ENCODE measurements at places on chromosomes 1 and 21.
A peak's percentile ranks its signal among the peaks of the same experiment; 100 is the strongest.

GRCh38 chr1:55298167-55298894 lies 83.2 kb upstream of the USP24 start:
- H3K36me3 ChIP-seq, result no peaks in the 10 kb centered on the region
- no peak overlapping the region for H3K4me3 ChIP-seq
- no peak for DNase-seq
- no peaks in the 10 kb centered on the region for H3K27me3 ChIP-seq

DNA sequence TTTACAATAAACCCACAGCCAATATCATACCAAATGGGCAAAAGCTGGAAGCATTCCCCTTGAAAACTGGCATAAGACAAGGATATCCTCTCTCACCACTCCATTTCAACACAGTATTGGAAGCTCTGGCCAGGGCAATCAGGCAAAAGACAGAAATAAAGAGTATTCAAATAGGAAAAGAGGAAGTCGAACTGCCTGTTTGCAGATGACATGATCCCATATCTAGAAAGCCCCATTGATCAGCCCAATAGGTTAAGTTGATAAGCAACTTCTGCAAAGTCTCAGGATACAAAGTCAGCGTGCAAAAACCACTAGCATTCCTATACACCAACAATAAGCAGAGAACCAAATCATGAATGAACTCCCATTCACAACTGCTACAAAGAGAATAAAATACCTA lies 235.5 kb downstream of the DPYD start:
- no peak for DNase-seq
- no peak overlapping the region for H3K27ac ChIP-seq
- no peaks in the 10 kb centered on the region for H3K4me1 ChIP-seq
- no peaks in the 10 kb centered on the region for H3K27me3 ChIP-seq
- H3K4me3 ChIP-seq, result no peak overlapping the region
- H3K36me3 ChIP-seq, result peaks cover 12% of the 10 kb centered on the region

- peaks cover 4% of the 10 kb centered on the region for H3K4me1 ChIP-seq
- no peaks in the 10 kb centered on the region for H3K27me3 ChIP-seq
- no peak for DNase-seq
- no peak overlapping the region for H3K4me3 ChIP-seq
Observed at GRCh38 chr1:29077155-29077554, 46.5 kb downstream of the TMEM200B start.

GRCh38 chr1:234782791-234783190 lies 172.8 kb upstream of the IRF2BP2 start:
- H3K4me3 ChIP-seq, result no peak overlapping the region
- H3K4me1 ChIP-seq, result no peaks in the 10 kb centered on the region
- no peak overlapping the region for H3K27ac ChIP-seq
- H3K36me3 ChIP-seq, result no peaks in the 10 kb centered on the region

DNA sequence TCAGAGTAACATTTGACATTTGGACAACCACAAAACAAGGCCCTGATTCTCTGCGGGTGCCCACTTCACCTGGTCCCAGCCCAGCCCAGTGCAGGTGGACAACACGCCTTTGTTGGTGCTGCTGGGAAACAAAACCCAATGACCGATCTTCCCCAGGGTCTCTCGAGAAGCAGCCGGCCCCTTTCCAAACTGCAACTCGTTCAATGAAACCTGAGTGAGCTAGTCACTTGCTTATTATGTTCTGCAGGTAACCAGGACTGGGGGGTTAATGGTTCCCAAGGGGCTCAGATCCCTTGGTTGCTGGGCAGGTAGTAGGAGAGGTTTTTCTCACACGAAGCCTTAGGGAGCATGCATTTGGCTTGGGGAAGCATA lies 42.9 kb downstream of the ABCG1 start:
- H3K4me3 ChIP-seq, result no peak overlapping the region
- no peak for DNase-seq
- H3K36me3 ChIP-seq, result no peaks in the 10 kb centered on the region
- no peaks in the 10 kb centered on the region for H3K27me3 ChIP-seq
- H3K27ac ChIP-seq, result peak overlapping the region; percentile 19

DNA sequence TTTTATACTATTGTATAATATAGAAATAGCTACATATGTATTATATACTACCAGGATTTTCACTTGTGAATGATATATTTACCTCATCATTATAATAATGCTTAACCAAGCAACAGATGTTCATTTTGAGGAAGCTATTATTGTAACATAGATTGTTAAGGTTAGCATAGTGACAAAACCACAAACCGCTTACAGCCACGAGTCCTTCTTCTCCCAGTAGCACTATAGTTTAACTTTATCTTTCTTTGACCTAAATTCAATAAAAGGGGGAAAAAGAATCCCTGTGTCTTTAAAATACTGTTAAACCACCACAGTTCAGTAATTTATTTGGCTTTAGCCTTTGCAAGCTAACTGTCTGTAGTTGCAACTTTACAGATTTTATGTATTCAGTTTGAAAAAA lies 1039.4 kb upstream of the B3GALT2 start:
- H3K4me1 ChIP-seq, result no peaks in the 10 kb centered on the region
- no peaks in the 10 kb centered on the region for H3K36me3 ChIP-seq
- H3K4me3 ChIP-seq, result no peak overlapping the region
- H3K27me3 ChIP-seq, result no peaks in the 10 kb centered on the region
- no peak for DNase-seq

GRCh38 chr1:62306065-62306464 lies 13.2 kb downstream of the KANK4 start:
- no peaks in the 10 kb centered on the region for H3K4me1 ChIP-seq
- H3K27me3 ChIP-seq, result no peaks in the 10 kb centered on the region
- H3K4me3 ChIP-seq, result no peak overlapping the region
- no peak overlapping the region for H3K27ac ChIP-seq
- no peak for DNase-seq

DNA sequence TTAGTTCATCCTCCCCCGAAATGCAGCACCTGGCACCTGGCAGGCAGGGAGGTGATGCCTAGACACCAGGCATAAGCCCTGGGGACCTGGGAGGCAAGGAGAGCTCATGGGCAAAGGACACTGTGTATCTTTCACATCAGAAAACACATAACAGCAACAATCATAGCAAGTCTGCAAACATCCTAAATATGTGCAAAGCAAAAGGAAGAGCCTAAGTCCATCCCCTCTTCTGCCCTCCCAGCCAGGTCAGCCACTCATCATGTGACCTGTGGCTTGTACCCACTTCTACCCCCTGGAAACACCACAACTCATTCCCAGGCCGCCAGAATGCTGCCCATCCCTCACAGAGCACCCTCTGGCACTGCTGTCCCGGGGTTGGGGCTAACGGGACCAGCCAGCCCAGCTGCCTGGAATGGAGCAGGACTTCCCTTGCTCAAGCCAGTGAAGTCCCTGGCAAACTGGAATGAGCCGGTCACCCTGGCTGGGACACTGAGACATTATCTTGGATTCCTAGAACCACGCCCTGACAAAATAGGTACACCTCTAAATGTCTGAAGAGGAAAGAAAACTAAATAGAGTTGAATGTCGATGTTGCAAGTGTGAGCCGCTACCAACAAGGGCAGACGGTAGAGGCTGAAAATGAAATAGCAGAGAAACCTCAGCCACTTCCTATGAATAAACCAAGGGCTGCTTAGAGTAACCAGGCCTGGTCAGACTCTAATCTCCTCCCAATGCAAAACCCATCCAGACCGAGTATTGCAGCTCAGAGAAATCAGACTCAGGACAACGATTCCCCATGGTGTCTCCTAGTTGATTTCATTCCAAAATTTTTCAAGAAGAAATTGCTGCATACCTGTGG lies 29.4 kb downstream of the TMPRSS2 start:
- H3K27me3 ChIP-seq, result no peaks in the 10 kb centered on the region
- peaks cover 12% of the 10 kb centered on the region for H3K4me1 ChIP-seq
- no peak for DNase-seq
- no peak overlapping the region for H3K27ac ChIP-seq

GRCh38 chr1:201126832-201127754 lies at the start of gene ASCL5:
Gene ASCL5, minus strand, starts transcription at chr1:201127184. Its CDS starts 11,812 bp downstream, at chr1:201115372.
- no peaks in the 10 kb centered on the region for H3K4me1 ChIP-seq
- no peak within 1 kb of the TSS for H3K27ac ChIP-seq
- DNase-seq, result no peak
- no peaks in the 10 kb centered on the region for H3K27me3 ChIP-seq
- no peaks in the 10 kb centered on the region for H3K36me3 ChIP-seq
- H3K4me3 ChIP-seq, result no peak within 1 kb of the TSS

DNA sequence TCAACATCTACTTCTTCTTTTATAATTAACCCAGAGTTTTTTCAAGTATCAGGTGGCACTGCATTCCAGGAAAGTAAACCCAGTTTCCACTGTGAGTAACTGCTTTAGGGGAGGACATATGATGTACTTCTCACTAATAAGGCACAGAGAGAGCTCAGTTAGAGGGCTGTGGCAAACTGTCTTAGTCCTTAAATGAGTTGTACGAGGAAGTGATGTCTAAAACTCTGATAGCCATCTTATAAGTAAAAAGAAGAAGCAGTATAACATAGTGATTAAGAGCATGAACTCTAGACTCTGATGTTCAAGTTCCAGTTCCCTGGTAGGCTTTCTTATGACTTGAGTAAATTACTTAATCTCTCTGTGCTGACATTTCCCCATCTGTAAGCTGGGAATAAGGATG lies 58.7 kb upstream of the PTGS2 start:
- H3K27me3 ChIP-seq, result no peaks in the 10 kb centered on the region
- DNase-seq, result no peak
- no peak overlapping the region for H3K27ac ChIP-seq
- no peak overlapping the region for H3K4me3 ChIP-seq
- no peaks in the 10 kb centered on the region for H3K36me3 ChIP-seq
- H3K4me1 ChIP-seq, result no peaks in the 10 kb centered on the region

DNA sequence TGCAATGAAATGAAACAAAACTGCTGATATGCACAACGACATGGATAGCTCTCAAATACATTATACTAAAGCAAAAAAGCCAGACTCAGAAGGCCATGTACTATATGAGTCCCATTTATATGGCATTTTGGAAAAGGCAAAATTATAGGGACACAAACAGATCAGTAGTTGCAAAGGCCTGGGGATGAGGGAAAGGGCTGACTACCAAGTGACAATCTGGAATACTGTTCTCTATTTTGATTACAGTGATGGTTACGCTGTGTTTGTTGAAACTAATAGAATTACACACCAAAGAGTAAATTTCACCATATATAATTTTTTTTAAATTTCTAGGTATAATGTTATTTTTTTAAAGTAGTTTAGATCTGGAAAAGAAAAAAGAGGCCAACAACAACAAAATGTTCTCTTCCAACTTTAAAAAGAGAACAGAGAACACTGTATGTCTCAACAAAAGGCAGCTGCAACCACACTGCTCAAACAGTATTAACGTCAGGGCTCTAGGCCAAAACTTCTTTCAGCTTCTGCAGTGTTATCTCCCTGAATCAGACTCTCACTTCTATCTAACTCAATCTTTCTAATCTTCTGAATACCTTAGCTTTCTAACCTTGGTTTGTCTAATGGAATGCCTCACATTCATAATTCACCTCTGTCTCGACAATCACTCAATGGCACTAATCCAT lies 75.8 kb downstream of the FOXJ3 start:
- no peaks in the 10 kb centered on the region for H3K36me3 ChIP-seq
- peaks cover 10% of the 10 kb centered on the region for H3K4me1 ChIP-seq
- no peak for DNase-seq
- no peak overlapping the region for H3K4me3 ChIP-seq
- H3K27ac ChIP-seq, result no peak overlapping the region

- H3K27ac ChIP-seq, result no peak overlapping the region
- H3K36me3 ChIP-seq, result no peaks in the 10 kb centered on the region
- DNase-seq, result no peak
- H3K27me3 ChIP-seq, result no peaks in the 10 kb centered on the region
- no peak overlapping the region for H3K4me3 ChIP-seq
- no peaks in the 10 kb centered on the region for H3K4me1 ChIP-seq
Observed at GRCh38 chr1:239944666-239945065, 147.0 kb upstream of the FMN2 start.

DNA sequence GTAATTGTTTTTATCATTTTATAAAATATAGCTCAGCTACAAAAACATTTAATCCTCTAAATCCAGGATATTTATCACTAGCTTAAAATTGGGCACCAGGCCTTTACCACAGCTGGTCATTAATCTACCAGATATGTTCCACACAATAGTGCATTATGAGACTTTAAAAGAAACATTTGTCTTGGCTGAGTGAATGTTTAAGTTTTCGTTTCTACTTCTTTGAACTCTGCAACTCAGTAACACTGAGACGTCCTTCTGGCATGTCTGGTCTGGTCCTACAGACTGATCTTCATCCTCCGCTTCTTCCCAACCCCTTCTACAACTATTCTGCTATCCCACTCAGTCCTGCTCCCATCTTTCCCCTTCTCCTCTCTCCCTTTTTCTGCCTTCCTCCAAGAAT lies 296.2 kb downstream of the NEGR1 start:
- no peak overlapping the region for H3K4me3 ChIP-seq
- no peak for DNase-seq
- no peaks in the 10 kb centered on the region for H3K4me1 ChIP-seq
- no peak overlapping the region for H3K27ac ChIP-seq

DNA sequence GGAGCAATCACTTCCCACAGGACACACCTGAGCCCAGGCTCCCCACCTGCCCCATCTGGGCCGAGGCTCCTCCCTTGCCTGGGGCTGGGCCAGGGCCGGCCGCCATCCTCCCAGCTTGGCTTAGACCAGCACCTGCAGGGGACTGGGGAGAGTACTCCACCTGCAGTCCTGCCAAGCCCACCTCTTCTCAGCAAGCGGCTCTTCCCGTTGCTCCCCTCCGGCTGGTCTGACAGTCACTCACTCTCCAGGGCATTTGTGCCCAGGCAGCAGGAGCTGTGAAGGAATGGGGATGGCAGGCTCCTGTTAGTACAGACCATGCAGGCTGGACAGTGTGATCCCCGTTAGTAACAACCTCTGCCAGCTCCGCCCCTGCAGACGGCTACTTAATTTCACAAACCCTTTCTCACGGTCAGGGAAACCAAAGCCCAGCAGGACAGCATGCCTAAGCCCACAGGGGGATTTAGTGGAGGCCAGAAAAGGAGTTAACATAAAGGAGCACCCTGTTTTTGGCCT lies at the start of gene FYB2:
Gene FYB2 (minus strand): TSS at position 18 of the 513 bp plus-strand sequence. CDS start 114 bp downstream, outside the sequence.
- DNase-seq, result peak; percentile 49
- peaks cover 54% of the 10 kb centered on the region for H3K4me1 ChIP-seq
- no peaks in the 10 kb centered on the region for H3K36me3 ChIP-seq
- peak within 1 kb of the TSS; percentile 71 for H3K4me3 ChIP-seq
- H3K27me3 ChIP-seq, result no peaks in the 10 kb centered on the region

DNA sequence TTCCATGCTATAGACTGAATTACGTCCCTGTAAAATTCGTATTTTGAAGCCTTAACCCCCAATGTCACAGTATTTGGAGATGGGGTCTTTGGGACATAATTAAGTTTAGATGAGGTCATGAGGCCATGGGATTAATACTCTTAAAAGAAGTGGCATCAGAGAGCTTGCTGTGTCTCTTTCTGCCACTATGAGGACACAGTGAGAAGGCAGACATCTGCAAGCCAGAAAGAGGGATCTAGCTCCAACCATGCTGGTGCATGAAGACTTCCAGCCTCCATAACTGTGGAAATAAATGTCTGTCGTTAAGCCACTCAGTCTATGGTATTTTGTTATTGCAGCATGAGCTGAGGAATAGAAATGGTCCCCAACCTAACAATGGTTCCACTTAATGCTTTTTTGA lies 99.0 kb downstream of the LTN1 start:
- no peaks in the 10 kb centered on the region for H3K4me1 ChIP-seq
- H3K27ac ChIP-seq, result no peak overlapping the region
- no peaks in the 10 kb centered on the region for H3K27me3 ChIP-seq
- no peak overlapping the region for H3K4me3 ChIP-seq
- H3K36me3 ChIP-seq, result no peaks in the 10 kb centered on the region
